ENCODE measurements at places on chromosomes 1 and 21. TPM values are rescaled to one million over a fixed set of nuclear protein-coding genes. Genes with fewer than 3 reads are reported as not detected.

DNA sequence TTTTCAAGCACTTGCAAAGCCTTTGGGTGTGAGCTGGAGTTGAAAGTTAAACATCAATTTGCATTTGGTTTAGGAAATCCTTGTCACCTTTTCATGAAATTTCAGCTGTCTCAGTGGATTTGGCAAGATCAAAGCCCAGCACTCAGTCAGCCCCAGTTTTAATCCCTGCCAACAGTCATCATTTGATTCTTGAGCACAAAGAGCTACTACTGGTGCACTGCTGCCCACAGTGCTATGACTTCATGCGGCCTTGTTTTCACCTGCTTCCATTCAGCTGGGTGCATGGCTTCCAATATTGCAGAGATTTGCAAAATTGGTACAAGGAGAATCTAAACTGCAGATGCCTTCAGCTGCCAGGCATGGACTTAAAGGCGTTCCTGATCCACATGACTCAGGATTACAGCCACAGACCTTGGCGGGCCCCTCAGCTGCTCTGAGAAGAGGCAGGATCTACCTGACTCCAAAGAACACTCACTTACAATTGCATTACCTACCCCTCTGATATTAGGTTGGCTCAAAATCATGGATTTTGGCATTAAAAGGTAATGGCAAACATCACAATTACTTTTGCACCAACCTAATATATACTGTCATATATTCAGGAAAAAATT, 259.1 kb downstream of the DSCAM start:
- no peak for DNase-seq

DNA sequence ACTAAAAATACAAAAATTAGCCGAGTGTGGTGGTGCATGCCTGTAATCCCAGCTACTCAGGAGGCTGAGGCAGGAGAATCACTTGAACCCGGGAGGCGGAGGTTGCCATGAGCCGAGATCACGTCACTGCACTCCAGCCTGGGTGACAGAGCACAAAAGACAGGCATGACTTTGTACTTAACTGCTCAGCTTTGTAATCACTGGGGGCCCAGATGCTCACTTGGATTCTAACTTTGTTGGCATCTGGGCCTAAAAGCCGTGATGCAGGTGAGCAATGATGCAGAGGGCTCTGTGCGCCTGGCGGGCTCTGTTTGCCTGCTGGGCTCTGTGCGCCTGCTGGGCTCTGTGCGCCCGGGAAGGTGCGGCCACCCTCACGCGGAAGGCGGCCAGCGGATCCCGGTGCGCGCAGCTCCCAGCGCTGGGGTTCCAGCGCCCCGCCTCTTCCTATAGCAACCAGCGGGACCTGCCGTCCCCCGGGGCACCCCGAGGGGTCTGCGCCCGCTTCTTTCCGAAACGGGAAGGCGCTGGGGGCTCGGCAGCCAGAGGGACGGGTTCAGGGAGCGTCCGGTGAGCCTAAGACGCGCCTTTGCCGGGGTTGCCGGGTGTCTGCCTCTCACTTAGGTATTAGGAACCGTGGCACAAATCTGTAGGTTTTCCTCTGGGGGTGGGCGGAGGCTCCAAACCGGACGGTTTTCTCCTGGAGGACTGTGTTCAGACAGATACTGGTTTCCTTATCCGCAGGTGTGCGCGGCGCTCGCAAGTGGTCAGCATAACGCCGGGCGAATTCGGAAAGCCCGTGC, 31.7 kb downstream of the PRMT2 start:
- no peak for DNase-seq

LRRC3 gene
- 2.7 TPM for total RNA-seq

DNA sequence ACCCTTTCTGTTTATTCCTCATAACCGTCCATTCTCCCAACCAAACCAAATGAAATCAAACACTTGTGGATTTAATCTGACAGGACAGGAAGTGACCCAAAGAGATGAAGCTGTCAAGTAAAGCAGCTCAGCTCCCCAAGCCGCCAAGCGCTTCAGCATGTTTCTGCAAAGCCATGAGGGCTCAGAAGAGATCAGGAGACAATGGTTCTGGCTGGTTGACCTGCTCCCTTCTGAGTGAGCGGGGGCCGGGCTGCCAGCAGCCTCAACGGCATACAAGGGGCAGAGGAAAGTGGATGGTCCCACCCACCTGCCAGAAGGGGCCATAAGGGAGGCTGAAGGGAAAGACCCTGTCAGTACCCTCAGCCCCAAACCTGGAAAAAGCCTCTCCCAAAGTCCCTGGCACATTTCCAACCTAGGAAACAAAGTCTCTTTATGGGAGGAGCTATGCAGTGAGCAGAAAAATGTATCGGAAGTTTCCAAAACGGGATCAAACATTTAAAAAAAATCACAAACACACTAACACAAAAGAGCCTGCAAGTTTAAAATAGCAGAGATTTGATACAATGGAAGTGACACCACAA, 45.4 kb downstream of the SLC45A1 start:
- no peak for DNase-seq

- no peak for DNase-seq
These were observed 312.5 kb upstream of the PTBP2 start for GRCh38 chr1:96409087-96409486.

TBX19 gene
- total RNA-seq = 2.6 TPM

- DNase-seq = peak; percentile 61
These were observed 524 bp downstream of the TP53BP2 start for GRCh38 chr1:223845037-223845809.

DNA sequence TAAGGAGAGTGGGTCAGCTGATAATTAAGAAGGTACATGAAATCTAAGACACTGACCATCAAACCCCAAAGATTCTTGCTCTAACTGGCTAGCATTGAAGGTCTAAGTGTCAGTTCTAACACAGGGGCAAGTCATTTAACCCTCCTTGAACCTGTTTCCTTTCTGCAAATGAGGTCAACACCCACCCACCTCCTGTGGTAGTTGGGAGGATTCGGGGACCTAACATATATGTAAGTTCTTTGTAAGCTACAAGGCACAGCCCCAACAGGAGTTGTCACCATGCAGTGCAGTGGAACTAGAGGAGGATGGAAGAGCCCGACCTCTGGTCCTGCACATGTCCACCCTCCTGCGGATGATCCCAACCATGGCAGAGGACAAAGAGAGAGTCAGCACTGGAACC, 2.4 kb downstream of the NUDT17 start:
- DNase-seq = no peak

SMIM11 gene
- total RNA-seq = 3.8 TPM

TMEM269 gene
- total RNA-seq = not detected

- no peak for DNase-seq
These were observed 18.3 kb downstream of the PLEKHA6 start for GRCh38 chr1:204341380-204341779.

DNA sequence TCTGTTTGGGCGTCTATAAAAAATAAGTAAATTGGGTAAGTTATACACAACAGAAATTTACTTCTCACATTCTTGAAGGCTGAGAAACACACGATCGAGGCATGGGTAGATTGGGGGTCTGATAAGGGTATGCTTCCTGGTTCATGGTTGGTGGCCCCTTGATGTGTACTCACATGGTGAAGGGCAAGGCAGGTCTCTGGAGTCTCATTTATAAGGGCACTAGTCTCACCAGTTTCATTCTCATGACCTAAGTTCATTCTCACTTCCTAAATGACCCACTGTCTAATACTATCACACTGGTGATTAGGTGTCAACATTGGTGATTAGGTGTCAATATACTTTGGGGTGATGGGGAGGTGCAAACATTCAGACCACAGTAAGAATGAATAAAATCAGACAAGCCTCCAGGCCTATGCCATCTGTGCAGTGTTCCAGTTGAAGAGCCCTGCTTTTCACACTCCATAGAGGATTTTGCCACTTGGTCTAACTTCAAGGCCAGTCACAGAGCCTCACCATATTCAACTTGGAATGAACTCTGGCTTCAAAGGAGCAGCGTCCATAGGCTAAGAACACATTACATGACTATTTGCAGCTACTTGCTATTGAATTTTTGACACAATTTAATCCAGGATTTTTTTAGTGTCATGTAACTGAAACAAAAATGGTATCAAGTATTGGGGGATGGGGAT, 2.5 kb upstream of the GBP4 start:
- no peak for DNase-seq

DNA sequence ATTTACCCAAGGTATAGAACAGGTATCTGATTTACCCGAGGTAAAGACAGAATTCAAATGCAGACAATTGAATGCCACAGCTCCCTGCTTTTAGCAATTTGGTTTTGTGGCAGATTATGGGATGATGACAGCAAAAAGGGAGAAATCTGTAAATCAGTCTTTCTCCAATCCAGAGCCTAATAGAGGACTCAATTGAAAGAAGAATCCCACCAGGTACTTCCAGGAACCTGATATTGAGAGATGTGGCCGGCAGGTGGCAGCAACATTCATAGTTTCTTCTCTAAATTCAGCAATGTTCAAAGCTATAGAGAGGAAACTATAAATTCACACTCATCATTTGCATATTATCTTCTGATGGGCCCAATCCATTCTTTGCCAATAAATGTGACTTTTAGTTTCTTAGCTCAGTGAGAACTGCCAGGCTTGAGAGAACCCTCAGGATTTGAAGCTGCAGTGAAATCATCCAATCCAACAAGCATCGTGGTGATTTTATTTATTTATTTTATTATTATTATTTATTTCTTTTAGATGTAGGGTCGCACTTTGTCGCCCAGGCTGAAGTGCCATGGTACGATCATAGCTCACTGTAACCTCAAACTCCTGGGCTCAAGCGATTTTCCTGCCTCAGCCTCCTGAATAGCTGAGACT, 9.8 kb upstream of the PHACTR4 start:
- DNase-seq = no peak

FMO5 gene
- total RNA-seq = 55.7 TPM

KRTAP20-1 gene
- total RNA-seq = not detected

DNA sequence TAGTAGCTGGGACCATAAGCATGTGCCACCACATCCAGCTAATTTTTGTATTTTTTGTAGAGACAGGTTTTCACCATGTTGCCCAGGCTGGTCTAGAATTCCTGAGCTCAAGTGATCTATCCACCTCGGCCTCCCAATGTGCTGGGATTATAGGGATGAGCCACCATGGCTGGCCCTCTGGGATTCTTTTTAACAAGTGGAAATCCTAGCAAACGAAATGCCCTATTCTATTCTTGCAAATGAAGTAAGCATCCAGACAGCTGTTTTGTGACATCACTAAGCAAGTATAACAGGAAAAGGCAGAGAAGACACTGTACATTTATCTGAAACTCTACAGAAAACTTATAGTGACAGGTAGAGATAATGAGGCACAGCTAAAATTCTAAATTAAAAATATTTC, 86.4 kb downstream of the DDAH1 start:
- no peak for DNase-seq

GRCh38 chr1:19182223-19182622, 27.8 kb downstream of the UBR4 start:
- DNase-seq = no peak

DNA sequence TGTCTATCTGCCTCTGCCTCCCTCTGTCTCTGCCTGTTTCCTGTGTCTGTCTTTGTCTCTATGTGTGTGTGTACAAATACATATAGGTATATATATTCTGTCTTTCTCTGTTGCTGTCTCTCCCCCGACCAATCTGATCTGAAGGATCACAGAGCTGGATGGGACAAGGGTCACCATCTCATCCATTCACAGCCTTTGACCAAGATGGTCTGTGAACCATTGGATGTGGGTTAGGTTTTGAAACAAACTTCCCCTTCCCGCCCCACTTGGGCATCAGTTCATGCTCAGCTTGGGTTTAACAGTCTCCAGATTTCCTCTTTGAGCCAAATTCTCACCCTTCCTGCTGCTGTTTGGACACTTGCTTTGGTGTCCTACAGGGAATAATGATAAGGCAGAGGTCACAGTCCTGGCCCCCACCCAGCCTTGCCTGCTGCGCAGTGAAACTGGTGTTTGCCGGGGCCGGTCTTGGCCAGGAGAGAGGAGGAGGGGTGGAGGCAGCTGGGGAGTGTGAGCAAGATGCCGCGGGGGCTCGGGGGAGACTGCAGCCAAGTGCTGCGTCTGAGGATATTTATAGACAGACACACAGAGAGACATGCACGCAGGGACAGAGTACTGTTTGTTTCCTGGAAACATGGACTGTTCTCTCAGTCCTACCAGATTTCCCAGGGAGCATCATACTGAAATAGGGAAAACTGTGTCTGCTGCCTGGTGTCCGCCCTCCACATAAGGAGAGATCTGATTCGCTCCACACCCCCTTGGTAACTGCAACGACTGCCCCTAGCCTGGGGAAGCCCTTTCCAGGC, 27.0 kb upstream of the BTG2 start:
- peak; percentile 85 for DNase-seq

HAO2 gene
- not detected for total RNA-seq

DNA sequence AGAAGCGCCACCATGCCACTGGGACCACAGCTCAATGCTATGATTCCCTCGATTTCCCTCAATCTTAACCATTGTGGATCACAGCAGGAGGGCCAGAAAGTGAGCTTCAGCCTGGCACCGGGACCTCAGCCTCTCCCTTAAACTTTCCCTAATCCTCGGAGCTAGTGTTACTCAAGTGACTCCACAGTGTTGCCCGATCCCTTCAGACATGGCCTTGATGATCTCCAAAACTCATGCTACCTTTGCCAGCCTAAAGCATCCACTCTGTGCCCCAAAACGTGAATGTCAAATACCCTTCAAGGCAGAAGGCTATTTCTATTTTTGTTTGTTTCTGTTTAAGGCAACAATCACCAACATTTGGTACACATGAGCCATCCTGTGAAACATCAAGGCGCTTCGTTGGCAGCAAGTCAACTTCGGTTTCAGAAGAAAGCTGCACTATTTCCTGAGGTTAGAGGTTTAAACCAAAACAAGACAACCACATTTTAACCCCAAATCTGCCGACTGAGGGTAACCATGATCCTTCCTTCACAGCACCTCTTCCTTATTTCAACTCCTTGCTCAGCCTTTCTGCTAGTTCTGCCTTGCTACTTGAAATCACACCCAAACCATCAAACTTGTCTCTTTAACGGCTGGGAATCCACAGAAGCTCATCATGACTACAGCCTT, 94.4 kb upstream of the KRTAP19-8 start:
- no peak for DNase-seq

DNA sequence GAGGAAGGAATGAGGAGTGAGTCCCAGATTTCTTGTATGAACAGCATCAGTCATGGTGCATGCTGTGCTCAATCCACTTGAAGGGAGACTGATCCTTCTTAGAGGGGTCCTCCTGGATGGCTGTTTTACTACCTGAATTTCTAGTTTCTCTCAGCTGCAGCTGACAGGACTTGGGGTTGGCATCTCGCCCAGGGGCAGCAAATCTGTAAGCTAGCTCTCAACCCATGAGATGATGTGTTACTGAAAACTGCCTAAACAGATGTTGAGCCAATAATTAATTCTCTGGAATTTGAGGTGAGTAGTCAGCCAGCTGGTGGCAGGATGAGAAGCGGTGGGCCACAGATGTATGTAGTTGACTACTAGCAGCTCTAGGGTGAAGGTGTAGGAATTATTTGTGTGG, 19.6 kb downstream of the BACH1 start:
- no peak for DNase-seq

DNA sequence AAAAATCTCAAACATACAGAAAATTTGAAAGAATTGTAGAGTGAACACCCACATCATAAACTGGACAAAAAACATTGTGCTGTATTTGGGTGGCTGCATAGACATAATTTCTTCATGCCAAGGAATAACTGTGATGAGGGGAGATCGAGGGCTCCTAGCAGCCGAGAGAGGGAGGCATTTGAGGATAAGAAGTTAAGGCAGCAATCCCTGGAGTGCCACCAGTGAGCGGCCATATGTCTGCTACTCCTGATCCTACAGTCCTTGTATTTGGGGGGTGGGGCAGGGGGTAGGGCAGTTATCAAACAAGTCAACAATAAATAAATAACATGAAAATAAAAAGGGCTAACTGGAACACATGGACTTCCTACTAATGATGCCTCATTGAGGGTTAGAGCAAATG, 54.5 kb downstream of the ATP5PO start:
- no peak for DNase-seq

Measured in mucosa of descending colon (tissue), 3 donors.